ENCODE measurements at places on chromosomes 2 and 18. TPM values are rescaled to one million over a fixed set of nuclear protein-coding genes. Genes with fewer than 3 reads are reported as not detected.

Gene ZNF804A
- 1.1 TPM for total RNA-seq

Gene LRATD1
- 2.7 TPM for total RNA-seq

Gene KIF5C
- total RNA-seq, result 11.1 TPM

Gene KRCC1
- total RNA-seq, result 44.6 TPM

Gene CFC1
- not detected for total RNA-seq

Gene TEX44
- not detected for total RNA-seq

Gene GPR55
- not detected for total RNA-seq

Gene FASTKD1
- 15.1 TPM for total RNA-seq

Gene CPLX4
- total RNA-seq, result not detected

Gene NTSR2
- not detected for total RNA-seq

GRCh38 chr2:21644266-21644665 is 520.5 kb downstream of the TDRD15 start:
- DNase-seq, result no peak

DNA sequence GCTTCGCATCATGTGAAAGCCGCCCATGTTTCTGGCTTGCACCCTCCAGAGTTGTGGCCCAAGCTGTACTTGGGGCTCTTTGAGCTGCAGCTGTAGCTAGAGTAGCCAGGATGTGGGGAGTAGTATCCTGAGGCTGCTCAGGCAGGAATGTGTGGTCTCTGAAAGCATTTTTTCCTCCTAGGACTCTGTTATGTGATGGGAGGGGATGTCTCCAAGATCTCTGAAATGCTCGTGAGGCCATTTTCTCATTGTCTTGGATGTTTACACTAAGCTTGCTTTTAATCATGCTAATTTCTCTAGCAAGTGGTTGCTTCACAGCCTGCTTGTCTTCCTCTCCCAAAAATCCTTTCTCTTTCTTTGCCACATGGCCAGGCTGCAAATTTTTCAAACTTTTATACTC is 687.6 kb downstream of the DCDC2C start:
- no peak for DNase-seq

GRCh38 chr2:234275515-234275914 is 221.4 kb downstream of the ARL4C start:
- no peak for DNase-seq

GRCh38 chr18:62790871-62791772 is 75.8 kb downstream of the PHLPP1 start:
- DNase-seq, result no peak

DNA sequence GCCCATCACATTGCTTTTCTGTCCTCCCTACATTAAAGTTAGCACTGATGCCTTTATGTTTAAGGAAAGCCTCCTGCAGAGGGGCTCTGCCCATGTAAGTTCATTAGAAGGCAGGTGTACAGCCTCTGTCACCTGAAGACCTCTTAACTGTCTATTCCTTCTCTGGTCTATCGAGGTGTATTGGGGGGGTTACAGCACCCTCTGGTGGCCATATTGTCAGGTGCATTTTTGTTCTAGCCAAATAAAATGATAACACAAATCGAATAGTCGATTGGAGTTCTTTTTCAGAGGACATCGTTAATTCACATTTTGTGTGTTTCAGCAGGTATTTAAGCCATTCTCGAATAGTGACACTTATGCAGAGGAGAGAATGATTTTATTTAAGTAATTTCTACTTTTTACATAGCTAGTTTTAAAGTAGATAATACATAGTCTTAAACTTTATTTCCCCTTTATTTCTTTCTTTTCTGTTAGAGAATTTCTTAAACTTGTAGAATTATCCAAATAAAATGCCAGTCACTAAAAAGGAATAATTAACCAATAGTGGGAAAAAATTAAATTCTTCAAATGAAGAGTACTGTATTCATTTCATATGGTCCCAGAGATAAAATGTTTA is 136.8 kb downstream of the NEDD4L start:
- DNase-seq, result no peak

DNA sequence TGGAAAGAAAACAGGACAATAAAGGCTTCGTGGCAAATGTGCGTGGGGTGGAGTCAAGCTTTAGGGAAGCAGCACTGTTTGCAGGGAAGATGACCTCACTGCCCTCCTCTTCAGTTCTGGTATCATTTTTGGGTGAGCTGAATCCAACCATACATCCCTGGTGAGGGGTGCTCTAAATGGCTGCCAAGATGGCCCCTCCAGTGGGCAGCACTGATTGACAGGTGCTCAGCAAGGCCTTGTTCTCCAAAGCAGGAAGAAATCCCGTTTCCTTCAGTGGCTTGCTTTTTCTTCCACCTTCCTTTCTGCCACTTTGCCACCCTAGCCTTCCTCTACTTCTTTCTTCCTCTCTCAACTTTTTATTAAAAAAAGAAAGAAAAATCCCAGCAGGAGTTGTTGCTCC is 132.8 kb upstream of the SP5 start:
- no peak for DNase-seq

DNA sequence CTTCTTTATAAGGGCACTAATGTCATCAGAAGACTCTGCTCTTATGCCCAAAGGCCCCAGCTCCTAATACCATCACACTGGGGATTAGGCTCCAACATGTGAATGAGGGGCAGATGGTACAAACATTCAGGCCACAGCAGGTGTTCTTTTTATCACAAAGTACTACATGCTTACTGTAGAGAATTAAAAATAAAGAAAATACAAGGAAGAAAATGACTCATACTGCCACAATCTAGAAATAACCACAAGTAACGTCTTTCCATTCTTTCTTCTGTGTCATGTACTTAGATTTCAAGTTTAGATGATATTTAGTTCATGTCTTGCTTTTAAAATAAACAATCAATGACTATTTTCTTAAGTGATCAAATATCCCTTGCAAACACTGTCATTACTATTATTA is 100.3 kb upstream of the NEDD4L start:
- no peak for DNase-seq

DNA sequence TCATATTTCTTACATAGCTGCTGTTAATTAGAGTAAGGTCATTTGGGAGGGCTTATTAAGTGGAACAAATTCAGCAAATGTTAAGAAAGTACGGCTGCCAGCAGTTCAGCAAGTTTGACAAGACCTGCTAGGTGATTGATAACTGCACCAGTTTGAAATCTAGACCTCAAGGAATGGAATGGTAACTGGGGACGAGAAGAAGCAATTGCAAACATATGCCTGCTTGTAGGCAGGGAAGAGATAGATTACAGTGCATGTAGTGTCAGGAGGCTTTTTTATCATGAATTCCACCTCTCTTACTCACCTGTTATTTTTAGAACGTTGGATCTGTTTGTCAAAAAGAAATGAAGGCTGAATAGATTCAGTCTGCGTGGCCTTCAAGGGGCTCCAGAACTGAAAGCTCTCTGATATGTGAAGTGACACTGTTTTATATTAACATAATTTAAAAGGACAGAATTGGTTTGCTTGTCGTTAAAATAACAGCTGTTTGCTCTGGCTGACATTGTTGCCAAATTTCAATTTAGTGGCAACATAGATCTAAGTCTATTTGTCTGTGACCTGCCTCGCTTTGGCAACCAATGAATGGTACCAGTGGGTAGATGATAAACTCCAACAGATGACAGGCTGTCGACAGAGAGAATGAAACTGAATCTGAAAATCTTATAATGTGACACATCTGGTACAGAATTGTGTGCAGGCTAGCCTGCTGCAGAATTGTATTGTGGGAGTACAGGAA is 199.3 kb downstream of the ZNF407 start:
- DNase-seq, result no peak

DNA sequence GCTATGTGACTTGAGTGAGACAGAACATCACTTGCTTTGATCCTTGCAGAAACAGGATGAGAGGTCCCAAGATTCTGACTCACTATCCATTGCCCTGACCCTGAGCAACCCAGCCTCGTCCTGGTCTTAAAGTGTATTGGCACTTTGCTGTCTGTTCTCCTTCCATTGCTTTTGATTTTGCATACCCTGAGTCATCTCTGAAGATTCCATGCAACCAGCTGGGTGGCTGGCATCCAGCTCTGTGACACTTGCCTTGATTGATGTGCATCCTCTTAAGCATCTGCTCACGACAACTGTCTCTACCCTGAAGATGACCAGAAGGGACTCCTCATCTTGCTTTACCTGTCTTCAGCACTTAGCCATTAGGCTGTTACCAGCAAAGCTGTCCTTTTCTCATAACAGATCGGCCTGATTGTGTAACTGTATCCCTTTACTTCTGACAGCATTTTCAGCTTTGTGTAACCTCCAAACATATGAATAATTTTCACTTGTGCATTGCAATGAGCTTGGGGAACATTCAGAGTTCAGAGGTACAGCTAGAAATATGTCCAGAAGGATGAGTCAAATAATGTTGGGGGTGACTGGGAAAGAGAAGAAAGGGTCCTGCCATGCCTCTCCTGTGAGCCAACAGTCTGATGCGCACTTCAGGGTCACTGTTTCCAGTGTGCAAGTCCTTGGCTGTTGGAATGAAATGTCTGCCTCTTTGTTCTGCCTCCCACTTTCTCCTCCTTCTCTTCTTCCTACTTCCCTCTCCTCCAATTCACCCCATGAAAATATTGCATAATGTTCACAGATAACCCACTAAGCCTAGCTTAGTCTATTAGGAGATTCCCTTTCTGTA is 249.7 kb upstream of the OSR1 start:
- DNase-seq, result no peak

- DNase-seq, result no peak
These were observed 158.9 kb upstream of the MEIS1 start for GRCh38 chr2:66275984-66276383.

DNA sequence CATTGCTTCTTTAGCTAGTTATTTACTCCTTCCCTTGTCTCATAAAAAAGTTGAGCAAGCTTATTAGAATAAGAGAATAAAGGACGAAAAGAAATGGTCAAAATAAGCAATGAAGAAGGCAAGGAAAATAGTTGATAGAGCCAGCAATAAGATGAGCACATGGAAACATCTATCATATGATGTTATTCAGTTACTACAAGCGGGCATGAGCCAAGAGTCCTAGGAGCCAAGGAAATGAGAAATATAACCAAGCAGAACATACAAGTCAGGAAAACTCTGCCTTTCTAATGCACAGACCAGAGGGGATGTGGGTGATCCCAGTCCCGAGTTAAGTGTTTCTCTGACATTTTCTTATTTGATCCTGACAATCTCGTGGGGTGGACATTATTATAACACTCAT is 33.9 kb downstream of the INO80C start:
- DNase-seq, result no peak

- DNase-seq, result no peak
These were observed 10.4 kb downstream of the PAIP2B start for GRCh38 chr2:71216501-71216900.

DNA sequence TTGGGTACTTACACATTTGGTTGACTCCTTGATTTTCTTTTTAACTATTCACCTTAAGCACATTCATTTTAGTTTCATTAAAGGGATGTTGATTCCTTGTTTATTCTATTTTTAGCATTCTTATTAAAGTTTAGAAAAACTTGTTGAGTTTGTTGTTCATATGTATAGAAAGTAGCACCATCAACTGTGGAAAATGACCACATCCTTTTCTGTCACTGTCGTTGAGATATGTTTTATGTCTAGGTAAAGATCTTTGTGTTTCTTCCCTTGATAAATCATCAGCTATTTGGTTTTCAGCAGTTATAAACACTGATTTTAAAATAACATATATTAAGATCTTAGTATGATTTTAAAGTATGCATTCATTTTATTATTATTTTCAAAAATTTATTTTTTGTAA is 25.1 kb downstream of the SLC39A10 start:
- no peak for DNase-seq

DNA sequence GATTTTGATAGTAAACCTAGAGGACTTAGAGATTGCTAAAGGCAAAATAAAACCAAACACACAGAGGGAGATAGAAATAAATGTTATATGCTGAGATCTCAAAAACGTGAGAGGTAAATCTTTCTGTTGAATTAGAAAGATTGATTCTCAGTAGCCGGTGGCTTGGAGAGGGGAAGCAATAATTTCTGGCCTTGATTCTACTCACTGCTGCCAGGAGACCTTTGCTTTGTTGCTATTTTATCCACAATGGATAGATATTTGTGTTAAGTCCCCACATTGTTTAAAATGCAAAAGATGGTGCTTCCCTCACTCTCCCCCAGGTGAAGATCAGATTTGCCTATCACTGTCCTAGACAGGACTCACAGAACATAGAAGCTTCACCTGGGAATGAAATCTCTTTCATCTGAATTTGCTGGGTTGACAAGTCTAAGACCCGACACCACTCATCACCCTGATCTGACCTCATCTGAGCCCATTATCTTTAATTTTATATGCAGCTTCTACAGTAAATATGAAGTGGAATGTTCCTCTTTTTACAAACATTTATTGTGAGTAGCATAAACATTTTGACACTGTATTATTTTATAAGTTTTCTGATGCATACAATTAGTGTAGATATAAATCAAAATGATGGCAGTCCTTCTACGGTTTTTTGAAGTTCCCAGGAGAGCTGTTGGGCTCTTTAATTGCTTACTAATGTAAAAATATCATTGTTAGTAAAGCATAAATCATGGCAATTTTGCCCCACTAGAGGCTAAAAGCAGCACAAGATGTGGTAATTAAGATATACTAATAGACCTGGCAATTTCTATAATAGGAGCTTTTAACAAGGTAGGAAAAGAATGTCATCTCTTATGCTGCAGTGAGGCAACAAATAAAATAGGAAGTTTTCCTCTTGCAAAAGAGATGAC is 149.7 kb downstream of the DCC start:
- no peak for DNase-seq

GRCh38 chr2:55763721-55764120 is 70.1 kb upstream of the PNPT1 start:
- no peak for DNase-seq

DNA sequence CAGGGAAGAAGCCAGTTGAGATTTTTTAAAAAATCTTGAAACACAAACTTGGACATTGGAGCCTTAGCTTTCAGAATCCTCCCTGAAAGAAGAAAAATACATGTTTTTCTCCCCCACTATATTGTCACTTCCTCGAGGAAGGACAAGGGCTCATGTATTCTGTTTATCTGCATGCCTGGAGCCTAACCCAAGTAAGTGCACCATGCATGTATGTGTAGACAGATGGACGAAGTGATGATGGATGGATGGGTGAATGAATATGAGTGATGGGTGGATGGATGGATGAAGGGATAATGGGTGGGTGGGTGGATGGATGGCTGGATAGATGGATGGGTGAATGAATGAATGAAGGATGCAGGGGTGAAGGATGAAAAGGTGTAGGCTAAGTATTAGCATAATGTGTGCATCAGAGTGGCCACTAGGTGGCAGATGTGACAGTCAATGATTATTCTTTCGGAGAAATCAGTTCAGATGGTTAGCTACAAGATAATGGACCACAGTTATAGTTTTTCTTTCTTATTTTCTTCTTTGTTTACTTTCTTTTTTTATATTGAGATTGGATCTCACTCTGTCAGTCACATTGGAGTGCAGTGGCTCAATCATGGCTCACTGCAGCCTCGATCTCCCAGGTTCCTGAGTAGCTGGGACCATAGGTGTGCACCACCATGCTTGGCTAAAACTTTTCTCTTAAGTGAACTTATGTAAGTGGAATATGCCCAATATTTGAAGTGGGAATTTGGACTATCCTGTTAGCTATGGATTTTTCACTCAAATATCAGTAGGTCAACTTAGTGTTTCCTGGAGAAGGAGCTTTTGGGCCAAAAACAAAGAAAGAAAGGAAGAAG is 18.5 kb upstream of the CCDC93 start:
- DNase-seq, result no peak

Measured in sigmoid colon (tissue), 7 donors.